ENCODE measurements at places on chromosomes 2 and 18.

GRCh38 chr2:38581193-38582147, 21.3 kb downstream of the HNRNPLL start:
- peak; percentile 9 for DNase-seq

GRCh38 chr2:148561389-148561788, 83.2 kb upstream of the EPC2 start:
- DNase-seq = no peak

DNA sequence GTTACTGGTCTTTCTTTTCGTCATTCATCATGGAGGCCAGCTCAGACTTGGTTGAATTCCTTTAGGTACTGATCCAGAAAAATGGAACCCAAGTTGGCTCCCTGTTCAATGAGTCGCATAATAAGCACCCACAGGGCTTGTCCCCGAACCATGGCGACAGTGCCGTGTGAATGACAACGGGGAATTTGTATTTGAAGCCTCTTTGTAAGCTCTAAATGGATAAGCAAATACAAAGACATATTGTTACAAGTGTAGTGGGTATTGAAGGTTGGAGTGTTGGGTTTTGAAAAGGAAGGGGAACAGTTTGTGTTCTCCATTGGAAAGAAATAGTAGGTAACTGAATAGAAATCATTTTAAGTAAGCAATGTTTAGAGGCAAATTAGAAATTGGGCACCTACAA, 288.9 kb downstream of the SLC4A3 start:
- DNase-seq = no peak

DNA sequence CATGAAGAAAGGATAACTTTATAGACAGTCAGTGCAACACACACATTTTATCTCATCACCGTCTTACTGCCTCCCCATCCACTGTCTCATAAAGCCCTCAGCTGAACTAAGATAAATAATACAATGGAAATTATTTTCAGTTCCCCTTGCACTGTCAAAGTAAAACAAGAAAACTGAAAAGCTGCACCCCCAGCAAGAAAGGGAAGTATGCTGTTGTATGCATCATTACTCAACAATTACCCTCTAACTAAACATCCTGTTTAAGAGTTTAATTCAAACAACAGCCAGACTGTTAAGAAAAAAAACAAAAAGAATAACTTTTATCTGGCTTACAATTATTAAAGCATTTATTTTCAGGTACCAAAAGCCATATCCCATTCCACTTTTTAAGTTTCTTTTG, 25.0 kb downstream of the MPPE1 start:
- no peak for DNase-seq

DNA sequence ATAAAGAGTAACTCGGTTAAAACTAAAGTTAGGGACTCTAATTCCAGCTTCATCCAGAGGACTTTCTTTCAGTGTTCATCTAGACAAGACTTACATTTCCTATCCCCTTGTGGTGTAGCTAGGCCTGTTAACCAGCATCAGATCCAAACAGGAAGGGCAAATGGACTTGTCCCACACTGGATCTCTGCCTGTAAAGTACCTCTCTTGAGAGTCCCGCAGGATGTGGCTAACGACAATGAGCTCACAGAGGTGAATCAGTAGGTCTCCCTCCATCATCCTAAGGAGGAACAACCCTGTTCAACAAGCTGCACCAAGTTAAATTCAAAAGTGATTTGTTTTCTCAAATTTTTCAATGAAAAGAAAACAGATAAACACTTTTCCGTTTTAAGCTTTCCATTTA, 412.3 kb upstream of the RGPD4 start:
- no peak for DNase-seq

DNA sequence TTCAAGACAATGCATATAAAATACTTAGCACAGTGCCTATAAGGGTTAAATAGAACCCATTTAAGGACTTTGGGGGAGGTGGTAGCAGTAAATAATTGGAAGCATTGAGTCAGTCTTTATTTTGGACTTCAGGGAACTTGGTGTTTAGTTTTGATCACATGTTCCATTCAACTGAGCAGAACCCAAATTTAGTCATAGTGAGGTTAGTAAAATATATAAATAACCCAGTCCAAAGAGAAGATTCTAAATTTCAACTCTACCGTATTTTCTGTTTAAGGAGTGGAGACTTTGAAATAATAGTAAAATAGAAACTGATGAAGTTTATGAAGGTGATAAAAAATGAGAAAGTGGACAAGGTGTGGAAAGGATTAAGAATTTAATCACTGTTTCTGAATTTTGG, 19.7 kb downstream of the TWSG1 start:
- no peak for DNase-seq

- DNase-seq = no peak
These were observed 50.0 kb upstream of the FAHD2A start for GRCh38 chr2:95352310-95353054.

DNA sequence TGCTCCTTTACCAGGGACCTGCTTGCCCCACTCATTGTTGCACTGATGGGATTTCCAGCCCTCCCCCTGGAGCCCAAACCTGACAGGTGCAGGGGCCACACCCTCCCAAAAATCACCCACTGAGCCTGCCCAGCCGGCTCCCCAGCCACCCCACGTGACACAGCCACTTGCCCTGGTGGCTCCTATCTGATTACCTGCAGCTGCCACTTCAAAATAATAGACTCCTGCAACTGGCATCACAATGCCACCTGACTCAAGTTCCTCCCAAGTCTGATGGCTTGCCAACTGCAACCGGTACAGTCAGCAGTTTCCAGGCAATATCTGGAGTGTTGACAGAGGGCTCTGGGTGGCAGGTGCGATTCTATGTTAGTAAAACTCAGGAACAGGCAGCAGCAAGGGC, 66.2 kb downstream of the CRACDL start:
- no peak for DNase-seq

DNA sequence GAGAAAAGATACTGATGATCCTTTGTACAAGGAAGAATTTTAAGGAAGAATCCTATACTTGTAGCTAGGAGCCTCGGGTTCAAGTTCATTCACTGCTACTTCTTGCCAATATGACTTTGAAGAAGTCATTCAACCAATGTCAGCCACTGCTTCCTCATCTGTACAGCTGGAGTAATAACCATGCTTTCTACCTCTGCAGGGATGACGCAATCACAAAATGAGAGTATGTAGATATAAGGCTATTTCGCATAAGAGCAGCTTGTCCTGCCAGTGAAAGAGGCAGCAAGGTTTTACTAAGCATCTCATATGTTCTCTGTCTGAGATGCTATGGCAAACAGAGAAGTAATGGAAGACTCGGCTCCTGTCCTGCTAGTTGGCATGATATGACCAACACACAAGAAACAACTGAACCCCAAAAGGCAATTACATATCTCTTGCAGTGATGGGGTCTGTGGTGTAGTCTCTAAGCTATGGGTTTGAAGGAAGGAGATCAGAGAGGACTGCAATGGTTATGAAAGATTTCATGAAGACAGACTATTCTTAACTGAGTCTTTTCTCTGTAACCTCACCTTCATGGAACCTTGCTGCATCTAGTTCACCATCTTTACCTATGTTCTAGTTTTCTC, 9.2 kb downstream of the AAK1 start:
- no peak for DNase-seq

DNA sequence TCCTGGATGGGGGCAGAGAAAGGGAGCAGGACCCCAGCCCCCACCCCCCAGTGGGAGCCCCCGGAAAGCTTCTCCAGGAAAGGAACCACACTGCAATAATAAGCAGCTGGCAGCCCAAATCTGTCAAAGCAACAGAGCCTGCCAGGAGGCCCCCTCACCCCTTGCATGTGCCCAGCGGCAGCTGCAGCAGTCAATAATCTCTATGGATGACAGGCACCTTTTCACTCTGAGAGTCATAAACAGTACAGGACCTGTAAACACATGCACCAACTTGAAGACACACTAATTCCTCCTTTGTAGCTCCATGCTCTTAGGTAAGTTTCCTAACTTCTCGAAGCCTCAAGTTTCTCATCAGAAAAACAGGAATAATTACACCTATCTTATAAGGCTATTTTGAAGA, 26.2 kb upstream of the KDM3A start:
- no peak for DNase-seq

DNA sequence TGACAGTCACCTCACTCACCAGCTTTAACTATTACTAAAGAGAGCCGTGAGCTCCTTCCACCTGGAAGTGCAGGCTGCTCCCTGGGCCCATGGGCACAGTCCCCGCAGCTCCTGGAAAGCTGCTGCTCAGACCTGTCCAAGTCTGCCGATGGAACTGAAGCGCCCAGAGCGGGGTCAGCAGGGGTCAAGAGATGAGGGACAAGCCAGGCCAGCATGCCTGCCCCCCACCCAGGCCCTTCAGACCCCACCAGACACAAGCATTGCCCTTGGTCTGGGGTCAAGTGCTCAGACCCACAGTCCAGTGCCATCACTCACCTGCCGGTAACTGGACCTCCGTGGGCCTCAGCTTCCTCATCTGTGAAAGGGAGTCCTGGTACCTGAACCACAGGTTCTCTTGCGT, 59.9 kb downstream of the BIN1 start:
- DNase-seq = no peak

GRCh38 chr2:123200035-123200434, 825.1 kb upstream of the CNTNAP5 start:
- no peak for DNase-seq

DNA sequence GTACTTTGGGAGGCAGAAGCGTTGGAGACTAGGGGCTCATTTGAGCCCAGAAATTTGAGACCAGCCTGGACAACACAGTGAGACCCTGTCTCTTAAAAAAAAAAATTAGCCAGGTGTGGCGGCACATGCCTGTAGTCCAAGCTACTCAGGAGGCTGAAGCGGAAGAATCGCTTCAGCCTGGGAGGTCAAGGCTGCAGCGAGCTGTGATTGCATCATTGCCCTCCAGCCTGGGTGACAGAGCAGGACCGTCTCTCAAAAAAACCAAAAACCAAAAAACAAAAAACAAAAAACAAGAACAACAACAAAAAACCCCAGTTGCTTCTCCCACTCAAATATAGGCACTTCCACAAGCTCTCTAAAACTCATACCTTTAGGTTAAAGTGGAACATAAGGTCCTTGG, 27.4 kb upstream of the ADCYAP1 start:
- no peak for DNase-seq

DNA sequence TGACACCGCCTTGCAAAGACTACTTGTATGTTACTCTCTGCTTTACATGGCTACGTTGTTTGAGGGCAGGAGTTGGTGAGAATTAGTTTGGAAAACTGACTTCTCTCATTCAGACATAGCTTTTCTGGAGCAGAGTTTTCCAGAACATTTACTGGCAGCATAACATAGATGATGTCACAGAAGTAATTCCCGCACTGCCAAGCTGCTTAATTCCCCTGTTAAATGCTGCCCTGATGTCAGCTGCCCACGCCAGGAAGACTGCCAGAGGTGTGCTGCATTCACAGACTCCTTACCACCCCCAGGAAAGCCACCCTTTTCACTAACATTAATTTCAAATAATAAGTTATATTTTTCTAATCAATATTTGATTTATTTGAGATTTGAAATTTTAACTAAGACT, 24.7 kb upstream of the PTPN2 start:
- DNase-seq = no peak

DNA sequence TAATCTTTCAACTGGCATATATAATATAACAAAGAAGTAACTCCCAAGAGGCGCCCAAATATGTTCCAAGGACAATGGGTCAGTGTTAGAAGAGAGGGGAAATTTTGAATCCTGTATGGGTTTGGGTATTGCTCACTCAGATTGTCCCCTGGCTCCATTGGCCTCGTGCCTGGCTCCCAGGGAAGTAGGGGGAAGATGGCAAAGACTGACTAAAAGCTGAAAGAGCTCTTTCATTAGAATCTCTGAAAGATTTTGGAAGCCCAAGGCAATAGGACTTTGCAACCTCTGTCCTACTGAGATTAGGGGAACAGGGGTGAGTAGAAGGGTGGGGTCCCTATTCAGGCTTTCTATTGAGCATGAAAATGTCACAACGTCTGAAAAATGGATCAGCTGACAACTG, 1272.8 kb upstream of the ZEB2 start:
- no peak for DNase-seq

DNA sequence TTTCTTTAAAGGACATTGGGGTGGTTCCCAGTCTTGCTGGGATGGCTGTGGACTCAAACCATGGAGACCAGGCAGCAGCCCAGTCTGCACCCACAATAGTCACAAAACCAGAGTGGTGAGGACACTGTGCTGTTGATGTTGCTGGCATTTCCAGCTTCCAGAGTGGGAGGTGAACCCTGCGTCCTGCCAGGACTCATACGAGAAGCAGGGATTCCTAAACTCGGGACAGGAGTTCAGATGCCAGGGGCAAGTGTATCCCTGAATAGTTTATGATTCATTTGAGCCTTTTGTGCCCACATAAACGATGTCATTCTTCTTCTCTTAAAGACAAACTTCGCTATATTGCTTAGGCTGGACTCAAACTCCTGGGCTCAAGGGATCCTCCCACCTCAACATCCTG, 62.8 kb downstream of the TCF7L1 start:
- DNase-seq = no peak

GRCh38 chr2:165594231-165594934, 124.9 kb downstream of the CSRNP3 start:
- DNase-seq = no peak

DNA sequence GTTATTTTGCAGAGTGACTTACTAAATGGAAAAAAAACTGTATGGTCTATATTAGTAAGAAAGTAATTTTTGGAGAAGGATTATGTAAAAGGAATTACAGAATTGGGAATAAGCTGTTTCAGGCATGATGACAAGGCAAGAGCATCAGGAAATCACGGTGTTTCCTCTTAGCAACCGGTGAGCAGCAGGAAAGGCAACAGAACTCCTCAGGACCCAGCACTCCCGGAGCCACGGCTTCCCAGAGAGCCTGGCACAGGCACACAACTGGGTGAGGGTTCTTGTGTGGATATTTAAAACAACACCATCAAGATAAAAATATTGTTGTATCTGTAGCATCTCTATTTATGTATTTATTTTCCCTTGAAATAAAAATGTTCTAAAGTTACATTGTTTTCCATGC, 34.4 kb downstream of the CYP27C1 start:
- DNase-seq = no peak

DNA sequence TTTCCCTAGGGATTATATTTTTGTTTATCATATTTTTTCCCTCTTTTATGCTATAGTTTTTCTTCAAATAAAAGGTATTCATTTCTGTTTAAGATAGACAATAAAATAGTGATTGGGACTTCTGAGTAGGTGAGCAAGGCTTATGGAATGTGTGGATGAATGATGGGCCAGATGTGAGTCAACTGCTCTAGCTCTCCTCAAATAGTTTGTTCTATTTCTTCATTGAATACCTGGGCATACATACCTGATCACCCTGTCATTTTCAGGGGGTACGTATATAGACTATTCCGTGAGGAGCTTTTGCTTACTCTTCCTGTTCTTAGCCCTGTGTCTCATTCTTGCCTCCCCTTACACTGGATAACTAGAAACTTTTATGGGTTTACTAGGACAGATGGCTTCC, 41.9 kb downstream of the BABAM2 start:
- no peak for DNase-seq

DNA sequence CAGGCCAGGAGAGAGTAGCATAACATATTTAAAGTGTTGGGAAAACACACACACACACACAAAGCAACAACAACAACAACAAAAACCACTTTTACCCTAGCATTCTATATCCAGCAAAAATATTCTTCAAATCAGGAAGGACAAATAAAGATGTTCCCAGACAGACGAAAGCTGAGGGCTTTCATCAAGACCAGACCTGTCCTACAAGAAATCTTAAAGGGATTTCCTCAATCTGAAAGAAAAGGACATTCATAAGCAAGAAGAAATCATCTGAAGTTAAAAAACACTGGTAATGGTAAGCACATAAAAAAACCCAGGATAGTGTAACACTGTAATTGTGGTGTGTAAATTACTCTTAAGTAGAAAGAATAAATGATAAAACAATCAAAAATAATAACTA, 22.7 kb upstream of the BAZ2B start:
- no peak for DNase-seq

All from anterior cingulate cortex (tissue), 58 donors.